ENCODE measurements at places on chromosomes 16 and 17. TPM values are rescaled to one million over a fixed set of nuclear protein-coding genes. Genes with fewer than 3 reads are reported as not detected.

KRT35 gene
- 0.18 TPM for total RNA-seq

MC1R gene
- 5.8 TPM for total RNA-seq

TEKT5 gene
- not detected for total RNA-seq

NARF gene
- total RNA-seq = 55.5 TPM

DNA sequence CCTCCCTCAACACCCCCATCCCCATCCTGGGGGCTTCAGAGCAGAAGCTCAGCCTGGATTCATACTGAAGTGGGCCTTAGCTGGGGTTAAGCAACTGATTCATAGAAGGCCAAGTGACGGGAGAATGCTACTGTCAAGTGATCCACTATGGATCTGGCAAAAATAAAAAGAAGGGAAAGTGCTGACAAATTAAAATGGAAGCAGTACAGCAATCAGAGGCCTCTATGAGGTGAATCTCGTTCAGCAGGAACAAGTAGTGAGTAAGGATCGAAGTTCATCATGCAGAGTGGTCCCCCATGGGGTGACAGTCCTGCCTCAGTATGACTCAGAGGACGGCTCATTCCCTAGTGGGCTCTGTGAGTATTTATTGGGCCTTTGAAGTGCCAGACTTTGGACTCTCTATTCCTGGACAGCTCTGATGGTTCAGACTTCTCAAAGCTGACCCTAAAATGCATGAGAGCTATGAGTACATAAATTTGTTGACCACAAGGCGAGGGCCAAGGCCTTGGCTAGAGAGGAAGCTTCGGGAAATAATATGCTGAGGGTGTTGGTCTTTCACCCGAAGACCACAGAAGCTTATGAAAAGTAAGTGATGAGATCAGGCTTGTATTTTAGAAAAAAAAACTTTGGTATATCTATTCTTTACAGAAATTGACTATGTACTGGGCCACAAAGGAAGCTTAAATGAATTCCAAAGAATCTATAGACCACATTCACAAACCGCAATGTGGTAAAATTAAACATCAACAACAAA lies 5.3 kb upstream of the NSMCE1 start:
- DNase-seq = no peak

- peak; percentile 50 for DNase-seq
Measured at GRCh38 chr17:21345236-21345635, 30.9 kb upstream of the KCNJ12 start.

DNA sequence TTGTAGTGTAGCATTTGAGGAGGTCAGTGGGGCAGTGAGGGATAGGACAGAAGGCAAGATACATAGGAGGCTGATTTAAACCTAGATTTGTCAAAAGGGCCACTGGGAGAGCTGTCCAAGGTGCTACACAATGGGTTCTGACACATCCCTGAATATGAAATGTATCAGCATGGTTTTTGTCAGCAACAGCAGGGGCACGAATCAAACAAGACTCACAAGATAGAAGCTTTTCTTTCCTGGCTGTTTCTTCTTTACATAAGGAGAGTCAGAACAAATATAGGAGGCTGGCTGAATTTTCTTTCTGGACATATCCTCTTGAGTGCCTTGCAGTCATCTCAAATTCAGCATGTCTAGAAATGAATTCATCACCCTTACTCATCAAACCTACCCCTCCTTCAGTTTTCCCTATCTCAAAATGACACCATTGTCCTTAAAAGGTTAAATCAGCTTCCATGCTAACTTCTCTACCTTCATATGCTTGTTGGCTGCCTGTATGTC lies 130.5 kb downstream of the NPIPB5 start:
- DNase-seq = no peak

DNA sequence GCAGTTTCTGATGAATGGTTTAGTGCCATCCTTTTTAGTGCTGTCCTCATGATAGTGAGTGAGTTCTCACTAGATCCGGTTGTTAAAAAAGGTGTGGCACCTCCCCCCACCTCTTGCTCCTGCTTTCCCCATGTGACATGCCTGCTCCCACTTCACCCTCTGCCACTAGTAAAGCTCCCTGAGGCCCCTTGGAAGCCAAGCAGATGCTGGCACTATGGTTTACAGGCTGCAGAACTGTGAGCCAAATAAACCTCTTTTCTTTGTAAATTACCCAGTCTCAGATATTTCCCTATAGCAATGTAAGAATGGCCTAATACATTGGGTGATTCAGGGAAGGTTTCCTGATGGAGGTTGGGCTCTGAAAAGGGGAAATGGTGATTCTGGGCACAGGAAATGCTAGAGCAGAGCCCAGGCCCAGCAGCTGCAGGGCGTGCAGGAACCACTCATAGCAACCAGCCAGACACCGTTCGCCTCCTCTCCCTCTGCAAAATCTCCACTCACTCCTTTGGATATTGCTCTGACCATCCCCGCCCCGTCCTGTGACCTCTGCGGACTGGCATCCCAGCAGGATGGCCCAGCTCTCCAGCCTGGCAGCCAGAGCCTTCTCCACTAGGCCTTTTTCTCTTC lies 2.6 kb upstream of the ADORA2B start:
- no peak for DNase-seq

DNA sequence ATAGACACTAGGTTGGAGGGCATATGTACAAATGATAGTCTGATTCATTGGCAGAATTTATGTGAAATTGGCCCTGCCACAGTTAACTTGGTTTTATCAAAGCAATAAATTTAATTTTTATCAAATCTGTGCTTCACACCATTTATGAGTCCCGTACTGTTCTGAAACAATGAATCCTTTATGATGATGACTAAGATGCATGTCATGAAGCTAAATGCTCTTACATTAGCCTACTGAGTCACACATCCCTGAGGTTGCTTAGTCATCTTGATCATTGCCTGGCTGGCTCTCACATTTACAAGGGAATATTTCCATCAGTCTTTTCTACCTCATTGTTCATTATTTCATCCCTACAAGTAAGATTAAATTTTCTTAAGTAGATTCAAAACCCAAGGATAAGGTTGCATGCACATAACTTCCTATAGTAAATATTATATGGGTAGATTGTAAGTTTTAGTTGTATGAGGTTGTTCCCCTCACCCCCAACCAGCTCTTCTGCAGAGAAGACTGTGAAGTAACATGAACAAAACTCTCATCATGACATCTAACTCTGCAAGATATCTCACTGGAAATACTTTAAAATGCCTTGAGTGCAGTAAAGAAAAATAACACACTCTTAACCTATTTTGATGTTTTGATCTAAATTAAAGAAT lies 170.7 kb downstream of the CYB561 start:
- no peak for DNase-seq

- DNase-seq = no peak
Measured at GRCh38 chr16:28927815-28928214, 2.8 kb upstream of the RABEP2 start.

GRCh38 chr17:77594416-77595209 lies 363.9 kb upstream of the TNRC6C start:
- DNase-seq = peak; percentile 48

- DNase-seq = no peak
Measured at GRCh38 chr16:21169249-21169981, 10.9 kb downstream of the LDAF1 start.

DNA sequence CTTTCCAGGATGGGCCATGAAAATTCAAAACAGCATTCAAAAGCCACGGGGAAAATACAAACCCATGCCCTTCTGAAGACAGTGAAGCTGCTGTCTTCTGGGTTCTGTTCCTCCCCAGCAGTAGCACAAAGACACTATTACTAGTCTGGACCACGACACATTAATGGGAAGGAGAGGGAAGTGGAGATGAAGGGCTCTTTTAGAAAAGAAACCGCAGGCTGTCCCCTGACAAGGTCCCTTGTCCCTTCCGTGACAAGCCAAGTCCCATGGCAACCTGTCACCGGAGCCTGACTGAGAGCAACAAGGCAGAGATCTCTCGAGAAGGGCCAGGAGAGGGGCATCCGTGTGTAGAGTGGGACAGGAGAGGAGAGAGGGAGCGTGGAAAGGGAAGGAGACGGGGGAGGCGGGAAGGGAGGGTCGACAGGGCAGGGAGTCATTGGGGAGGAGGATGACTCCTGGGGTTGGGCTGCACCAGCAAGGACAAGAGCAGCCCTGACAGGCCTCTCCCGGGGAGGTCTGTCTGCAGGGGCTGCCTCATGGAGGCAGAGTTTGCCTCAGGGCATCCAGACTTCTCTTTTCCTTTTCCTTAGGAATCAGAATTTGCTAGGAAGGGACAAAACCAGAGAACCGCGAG lies 436.2 kb downstream of the SLC39A11 start:
- no peak for DNase-seq

DNA sequence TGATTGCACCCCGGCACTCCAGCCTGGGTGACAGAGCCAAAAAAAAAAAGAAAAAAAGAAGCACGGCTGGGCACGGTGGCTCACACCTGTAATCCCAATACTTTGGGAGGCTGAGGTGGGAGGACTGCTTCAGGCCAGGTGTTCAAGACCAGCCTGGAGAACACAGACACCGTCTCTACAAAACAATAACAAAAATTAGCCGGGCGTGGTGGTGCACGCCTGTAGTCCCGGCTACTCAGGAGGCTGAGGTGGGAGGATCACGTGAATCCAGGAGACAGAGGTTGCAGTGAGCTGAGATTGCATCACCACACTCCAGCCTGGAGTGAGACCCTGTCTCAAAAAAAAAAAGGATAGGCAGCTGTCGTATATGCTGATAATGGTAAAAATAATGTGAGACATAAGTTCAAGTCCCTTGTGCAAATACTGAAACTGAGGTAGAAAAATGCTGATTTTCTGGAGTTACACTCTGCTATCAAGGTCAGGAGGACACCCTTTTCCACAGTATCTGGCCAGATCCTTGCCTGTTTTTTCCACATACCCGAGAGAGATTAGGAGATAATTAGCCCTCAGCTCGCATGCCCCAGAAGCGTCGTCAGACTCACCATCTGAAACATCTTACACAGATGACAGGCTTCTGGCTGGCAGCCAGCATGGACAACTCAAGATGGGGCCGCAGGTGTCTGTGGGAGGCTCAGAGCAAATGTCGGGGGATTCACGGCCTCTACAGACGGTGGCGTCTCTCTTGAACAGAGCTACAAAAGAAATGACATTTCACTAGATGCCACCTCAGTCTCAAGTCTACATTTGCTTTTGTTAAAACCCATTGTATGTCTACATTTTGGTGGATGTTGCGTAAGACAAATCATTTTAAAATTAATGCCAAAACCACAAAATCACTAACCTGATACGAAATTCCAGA lies 36.8 kb downstream of the WDR45B start:
- DNase-seq = no peak

DNA sequence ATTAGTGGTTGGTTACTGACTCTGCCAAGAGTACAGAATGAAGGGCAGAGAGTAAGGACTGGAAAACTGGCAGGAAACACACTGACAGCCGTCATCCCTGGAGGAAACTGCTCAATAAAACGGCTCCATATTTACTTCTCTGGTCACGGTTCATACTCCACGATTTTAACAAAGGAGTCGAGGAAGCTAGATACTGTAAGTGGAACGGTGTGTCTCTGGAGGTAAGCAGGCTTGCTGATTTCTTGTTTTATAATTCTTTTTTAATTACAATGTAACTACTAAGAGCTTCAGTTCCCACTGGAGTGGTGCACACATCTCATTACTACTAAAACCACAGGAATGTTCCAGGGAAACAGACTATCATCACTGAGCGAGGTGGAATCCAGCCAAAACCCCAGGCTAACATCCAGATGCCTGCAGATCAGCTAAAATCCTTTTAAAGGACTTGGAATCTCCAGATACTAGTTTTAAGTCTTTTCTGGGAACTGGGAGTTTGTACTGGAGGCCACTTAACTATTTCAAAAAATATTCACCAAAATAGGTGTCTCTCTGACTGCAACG lies 17.8 kb downstream of the SERPINF1 start:
- peak; percentile 92 for DNase-seq

DNA sequence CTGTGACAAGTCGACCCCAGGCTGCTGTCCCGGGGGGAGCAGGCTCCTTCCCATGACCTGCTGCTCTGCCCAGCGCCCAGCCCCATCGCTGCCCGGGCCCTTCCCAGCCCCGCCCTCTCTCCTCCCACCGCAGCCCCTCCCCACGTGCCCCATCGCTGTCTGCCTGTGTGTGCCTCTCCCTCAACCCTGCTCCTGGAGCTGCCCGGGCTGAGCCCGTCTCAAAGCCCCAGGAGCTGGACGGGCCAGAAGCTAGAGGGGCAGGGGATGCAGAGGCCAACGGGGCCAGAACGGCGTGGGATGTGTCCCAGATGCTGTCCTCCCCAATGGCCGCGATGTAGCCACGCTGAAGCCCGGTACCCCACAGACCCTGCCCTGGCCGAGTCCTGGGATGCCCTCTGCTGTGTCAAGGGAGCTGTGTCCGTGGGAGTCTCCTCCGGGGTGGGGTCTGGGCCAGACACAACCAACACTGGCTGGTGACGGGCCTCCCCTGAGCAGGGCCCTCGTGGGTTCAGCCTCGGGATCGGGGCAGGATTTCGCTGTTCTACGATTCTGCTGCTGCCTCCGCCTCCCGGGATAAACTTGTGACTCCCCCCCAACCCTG lies 118.2 kb upstream of the ZNF750 start:
- peak; percentile 53 for DNase-seq

DNA sequence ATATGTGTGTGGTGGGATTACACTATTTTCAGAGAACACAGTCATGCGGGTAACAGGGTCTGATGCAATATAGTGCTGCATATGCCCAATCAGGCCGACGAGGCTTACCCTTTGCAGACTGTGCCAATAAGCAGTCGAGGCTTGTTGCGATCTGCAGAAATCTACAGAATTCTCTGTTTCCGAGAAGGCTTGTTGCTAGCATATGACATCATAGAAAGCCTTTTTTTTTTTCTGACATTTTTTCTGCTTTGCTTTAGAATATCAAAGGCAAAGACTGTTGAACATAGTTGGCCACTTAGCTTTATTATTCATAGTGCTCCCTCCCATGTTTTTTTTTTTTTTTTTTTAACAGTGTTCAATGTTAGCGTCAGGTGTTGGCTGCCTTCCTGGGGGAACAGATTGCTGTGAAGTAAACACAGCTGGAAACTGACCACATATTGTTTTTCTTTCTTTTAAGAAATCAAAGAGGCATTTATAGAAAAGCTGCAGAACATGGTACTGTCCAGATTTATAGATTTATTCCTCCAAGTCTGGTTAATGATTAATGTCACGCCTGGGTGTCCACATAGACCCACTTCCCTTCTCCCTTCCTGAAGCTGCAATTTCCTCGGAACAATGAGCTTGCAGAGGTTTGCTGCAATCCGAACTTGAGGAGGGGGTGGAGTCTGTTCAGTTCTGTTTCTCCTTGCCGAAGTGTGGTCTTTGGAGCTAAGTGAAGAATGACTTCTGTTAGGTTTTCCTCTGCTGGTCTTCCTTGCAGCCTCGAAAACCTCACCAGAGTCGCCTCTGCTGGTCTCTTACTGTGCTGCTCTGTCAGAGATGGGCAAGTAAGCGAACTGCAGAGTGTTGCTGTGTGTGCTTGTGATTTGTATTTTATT lies 87.3 kb downstream of the MAP2K6 start:
- DNase-seq = no peak

- DNase-seq = no peak
Measured at GRCh38 chr17:4735876-4736651, 3.6 kb upstream of the ZMYND15 start.

Data from sciatic nerve (tissue), 2 donors.